ENCODE measurements at places on chromosomes 16 and 17.

DNA sequence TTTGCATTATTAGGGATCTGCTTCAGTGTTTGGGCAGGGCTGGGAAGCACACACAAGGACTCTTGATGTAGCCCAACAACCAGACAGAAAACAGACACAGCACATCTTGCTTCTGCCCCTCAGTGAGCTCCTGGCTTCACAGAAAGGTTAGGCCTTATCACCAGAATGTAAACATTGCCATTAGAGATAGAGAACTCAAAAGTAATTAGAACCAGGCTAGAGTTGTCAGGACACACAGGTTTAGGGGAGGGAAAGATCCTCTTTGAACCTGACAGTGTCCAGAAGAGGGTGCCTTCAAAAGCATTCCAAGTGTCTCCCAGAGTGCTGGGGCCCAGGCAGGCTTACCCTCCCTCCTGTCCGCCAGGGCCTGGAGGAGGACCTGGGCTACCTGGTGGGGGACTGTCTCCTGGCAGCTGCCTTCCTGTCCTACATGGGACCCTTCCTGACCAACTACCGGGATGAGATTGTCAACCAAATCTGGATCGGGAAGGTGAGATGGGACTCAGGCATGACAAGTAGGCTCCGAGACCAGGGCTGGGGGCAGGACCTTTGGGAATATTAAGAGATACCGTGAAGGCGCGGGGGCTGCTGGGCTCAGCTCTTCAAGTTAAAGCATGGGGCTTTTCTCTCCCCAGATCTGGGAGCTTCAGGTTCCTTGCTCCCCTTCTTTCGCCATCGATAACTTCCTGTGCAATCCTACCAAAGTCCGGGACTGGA lies 16.9 kb upstream of the KDM6B start:
- no peak for DNase-seq

DNA sequence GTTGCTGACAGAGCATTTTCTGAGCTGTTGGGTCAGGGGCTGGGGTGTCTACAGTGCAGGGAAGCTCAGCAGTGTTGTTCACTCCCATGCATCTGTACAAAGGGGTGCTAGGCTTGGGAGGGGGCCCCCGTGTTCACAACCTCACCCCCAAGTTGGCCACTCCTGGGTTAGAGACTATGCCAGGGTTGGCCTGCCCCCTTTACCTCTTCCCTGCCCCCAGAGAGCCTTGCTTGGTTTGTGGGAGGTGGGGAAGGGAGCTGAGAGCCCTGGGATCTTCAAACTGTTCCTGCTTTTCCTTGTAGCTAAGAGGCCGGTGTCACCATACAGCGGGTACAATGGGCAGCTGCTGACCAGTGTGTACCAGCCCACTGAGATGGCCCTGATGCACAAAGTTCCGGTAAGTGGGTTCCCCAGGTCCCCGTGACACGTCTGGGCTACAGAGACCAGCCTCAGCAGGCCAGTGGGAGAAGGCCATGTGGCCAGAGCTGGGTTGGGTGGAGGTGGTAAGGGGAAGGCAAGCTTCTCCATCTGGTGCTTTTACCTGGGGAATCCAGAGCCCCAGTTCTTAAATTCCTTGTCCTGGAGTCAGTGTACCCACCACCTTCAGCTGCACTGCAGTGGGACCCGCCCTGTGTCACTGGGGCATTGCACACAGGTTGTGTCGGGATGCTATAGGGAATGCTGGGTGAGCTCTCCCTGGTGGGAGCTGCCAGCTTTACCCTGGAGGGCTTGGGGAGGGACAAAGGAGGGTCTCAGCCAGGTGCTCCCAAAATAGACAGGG lies 11.8 kb downstream of the GPRC5C start:
- no peak for DNase-seq

- no peak for DNase-seq
Observed at GRCh38 chr17:13323990-13324389, 277.7 kb downstream of the HS3ST3A1 start.

- DNase-seq, result no peak
Observed at GRCh38 chr17:59876107-59876506, 16.6 kb downstream of the TUBD1 start.

GRCh38 chr16:90077757-90078578 lies 837 bp upstream of the PRDM7 start:
- DNase-seq, result peak; percentile 60

DNA sequence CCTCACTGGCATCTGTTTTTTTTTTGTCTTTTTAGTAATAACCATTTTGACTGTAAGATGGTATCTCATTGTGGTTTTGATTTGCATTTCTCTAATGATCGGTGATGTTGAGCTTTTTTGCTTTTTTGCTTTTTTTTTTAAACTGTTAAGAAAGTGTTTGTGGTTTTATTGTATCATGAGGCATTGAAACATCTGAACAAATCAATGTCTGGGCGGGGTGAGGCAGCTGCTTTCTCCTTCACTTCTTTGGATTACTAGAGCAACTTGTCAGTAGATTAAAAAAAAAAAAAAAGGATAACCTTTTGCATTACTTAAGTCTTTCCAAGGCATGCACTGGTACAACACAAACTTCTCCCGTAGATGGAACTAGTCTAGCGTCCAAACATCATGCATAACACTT lies 191.7 kb downstream of the CEP112 start:
- DNase-seq, result no peak

GRCh38 chr16:75273054-75273925 lies 21.9 kb upstream of the BCAR1 start:
- no peak for DNase-seq

DNA sequence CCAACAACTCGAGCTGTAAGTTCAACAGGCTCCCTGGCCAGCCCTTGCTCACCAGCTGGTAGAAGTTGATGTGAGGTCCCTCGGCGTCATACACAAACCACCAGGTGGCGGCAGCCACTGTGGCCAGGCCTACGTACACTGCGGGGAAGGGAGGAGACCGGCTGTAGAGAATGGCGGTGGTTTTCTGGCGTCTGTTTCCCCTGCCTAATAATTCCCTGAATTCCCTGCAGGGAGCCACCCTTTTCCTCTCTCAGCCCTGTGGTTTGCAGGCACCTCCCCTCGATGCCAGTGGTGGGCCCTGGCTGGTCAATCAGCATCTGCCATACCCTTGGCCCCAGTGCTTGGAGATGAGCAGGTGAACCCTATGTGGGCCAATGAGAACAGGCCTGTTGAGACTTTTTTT lies 18.9 kb upstream of the P2RX1 start:
- DNase-seq, result no peak

- no peak for DNase-seq
Observed at GRCh38 chr16:5062790-5063765, 2.7 kb downstream of the C16orf89 start.

GRCh38 chr16:66293207-66293735 lies 73.2 kb upstream of the CDH5 start:
- DNase-seq, result no peak

GRCh38 chr17:60914078-60914477 lies 236.4 kb downstream of the BCAS3 start:
- DNase-seq, result no peak

- DNase-seq, result no peak
Observed at GRCh38 chr17:81910840-81911276, 341 bp downstream of the PCYT2 start.

DNA sequence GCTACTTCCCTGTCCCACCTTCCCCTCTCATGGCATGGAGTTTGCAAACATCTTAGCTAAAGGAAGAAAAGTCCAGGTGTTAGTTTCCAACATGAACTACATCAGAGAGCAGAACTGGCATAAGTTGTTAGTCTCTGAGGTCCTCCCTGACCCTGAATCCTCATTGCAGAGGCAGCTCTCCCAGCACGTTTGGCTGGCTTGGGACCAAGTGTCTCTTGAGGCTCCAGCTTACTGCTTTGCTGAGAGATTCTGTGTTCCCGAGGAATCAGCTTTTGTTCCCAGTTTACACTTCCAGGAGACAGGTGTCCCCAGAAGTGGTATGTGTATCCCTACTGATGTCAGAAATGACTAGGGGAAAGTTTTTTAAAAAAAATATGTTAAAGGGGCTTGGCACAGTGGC lies 14.7 kb downstream of the DNAH9 start:
- no peak for DNase-seq

GRCh38 chr17:44144966-44145739 lies 3.4 kb downstream of the HROB start:
- DNase-seq, result no peak

DNA sequence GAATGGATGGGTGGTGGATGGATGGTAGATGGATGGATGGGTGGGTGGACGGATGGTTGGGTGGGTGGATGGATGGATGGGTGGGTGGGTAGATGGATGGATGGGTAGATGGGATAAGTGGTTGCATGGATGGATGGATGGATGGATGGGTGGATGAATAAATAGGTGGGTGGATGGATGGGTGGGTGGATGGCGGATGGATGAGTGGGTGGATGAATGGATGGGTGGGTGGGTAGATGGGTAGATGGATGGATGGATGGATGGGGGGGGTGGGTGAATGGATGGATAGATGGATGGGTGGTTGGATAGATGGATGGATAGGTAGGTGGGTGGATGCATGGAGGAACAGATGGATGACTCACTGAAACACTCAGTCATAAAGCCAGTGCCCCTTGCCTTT lies 51.0 kb upstream of the FASN start:
- DNase-seq, result no peak

- peak; percentile 68 for DNase-seq
Observed at GRCh38 chr17:21513012-21513570, 136.9 kb downstream of the KCNJ12 start.

- no peak for DNase-seq
Observed at GRCh38 chr16:49757559-49758069, 98.3 kb downstream of the ZNF423 start.

DNA sequence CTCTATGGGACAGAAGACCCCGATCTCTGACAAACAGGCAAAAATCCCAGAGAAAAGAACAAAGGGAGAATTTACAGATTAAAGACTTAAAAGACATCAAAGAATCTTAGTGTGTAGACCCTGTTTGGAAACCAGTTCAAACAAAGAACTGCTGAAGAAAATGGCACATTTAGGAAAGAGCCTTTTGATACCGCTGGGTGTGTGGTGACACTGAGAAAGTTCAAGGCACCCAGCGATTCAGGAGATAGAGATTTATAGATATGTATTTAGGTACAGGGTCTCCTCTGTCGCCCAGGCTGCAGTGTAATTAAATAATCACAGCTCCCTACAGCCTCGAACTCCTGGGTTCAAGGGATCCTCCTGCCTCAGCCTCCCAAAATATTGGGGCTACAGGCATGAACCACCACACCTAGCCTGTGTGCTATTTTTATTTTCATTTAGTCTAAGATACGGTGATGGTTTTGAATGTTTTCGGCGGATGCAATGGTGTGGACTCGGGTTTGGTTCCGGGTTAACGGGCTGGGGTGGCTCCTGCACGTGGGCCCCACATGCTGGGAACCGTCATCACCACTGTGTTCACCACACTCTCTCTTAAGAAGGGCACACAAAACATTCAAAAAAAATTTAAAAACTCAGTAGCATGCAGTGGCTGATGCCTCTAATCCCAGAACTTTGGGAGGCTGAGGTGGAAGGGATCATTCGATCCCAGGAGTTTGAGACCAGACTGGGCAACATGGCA lies 114.0 kb downstream of the ZNF778 start:
- DNase-seq, result no peak

GRCh38 chr16:29985271-29985811 lies 10.1 kb downstream of the HIRIP3 start:
- DNase-seq, result no peak

DNA sequence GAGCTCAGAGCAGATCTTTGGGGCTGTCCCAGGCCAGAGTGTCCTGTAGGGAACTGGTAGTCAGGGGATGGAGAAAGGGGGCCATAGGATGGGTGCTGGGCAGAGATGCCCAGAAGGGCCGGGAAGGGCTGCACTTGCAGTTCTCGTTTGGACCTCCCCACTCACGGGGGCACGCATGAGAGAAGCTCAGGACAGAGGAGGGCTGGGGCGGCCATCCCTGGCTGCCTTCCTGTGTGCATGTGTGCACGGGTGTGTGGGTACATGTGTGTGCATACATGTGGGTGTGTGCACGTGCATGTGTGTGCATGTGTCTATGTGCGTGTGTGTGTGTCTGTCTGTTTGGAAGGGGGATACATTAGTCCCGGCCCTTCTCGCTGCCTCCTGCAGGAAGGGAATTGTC lies 73.3 kb downstream of the COG7 start:
- DNase-seq, result no peak

DNA sequence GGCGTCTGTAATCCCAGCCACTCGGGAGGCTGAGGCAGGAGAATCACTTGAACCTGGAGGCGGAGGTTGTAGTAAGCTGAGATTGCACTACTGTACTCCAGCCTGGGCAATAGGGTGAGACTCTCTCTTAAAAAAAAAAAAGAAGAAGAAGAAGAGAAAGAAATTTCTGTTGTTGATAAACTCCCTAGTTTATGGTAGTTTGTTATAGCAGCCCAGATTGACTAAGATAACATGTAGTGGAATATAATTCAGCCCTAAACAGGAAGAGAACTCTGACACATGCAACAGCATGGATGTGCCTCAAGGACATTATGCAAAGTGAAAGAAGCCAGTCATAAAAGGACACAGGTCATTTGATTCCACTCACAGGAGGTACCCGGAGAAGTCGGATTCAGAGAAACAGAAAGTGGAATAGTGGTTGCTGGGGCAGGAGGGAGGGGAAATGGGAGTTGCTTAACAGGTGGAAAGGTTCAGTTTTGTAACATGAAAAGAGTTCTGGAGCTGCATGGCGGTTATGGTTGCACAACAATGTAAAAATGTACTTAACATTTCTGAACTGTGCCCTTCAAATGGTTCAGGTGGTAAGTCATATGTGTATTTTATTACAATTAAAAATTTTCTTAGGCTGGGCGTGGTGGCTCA lies 26.0 kb upstream of the PRM1 start:
- no peak for DNase-seq

- no peak for DNase-seq
Observed at GRCh38 chr16:83031524-83031923, 404.8 kb downstream of the CDH13 start.

DNA sequence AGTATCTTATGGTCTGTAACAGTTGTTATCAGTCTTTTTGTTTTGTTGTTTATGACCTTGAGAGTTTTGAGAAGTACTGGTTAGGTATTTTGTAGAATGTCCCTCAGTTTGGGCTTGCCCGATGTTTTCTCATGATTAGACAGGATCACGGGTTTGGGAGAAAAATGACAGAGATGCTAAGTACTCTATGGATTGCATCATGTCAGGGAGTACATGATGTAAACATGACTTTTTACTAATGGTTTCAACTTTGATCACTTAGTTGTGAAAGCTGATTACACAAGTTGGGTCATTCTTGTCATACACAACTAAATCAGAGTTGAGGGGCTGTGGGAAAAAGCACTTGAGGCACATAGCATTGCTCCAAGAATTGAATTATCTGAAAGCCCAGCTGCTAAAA lies 94.7 kb upstream of the SIAH1 start:
- DNase-seq, result no peak

DNA sequence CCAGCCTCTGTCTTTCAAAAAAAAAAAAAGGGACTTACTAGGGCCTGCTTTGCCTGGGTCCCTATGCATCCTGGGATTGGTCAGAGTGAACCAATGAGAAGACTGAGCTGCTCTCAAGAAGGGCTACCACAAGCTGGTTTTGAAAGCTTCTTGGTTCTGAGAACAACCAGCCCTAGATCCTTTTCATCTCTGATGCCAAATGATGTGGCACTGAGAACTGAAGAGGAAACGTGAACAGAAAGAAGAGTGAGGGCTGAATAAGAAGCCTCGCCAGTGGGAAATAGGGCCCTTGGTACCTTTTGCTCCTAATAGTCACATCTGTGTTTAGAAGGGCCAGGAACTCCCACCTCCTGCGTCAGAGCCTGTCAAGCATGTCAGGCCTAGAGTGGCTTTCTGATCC lies 10.7 kb downstream of the TACO1 start:
- no peak for DNase-seq

GRCh38 chr17:78263063-78263735 lies 31.8 kb downstream of the TMEM235 start:
- DNase-seq, result no peak

GRCh38 chr17:76383546-76384221 lies 725 bp upstream of the SPHK1 start:
- DNase-seq, result peak; percentile 50

- no peak for DNase-seq
Observed at GRCh38 chr16:83929811-83930555, 23.1 kb upstream of the OSGIN1 start.
